ENCODE measurements at places on chromosomes 16 and 17.
A peak's percentile ranks its signal among the peaks of the same experiment; 100 is the strongest.

GRCh38 chr17:4161192-4161966 lies 18.4 kb downstream of the CYB5D2 start:
- peak; percentile 97 for DNase-seq

DNA sequence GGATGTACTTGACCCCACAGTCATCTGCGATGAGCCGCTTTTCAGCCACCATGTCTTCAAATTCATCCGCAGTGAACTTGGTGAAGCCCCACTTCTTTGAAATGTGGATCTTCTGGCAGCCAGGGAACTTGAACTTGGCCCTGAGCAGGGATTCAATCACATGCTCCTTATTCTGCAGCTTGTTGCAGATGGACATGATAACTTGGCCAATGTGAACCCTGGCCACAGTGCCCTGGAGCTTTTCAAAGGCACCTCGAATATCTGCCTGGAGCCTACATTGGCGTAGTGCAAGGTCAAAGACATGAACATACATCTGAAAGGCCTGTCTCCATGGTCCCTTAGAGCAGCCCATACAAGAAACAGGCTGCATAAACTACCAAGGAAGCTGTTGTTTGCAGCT lies 1.8 kb upstream of the TENT4B start:
- DNase-seq = no peak

GRCh38 chr16:67641779-67642708 lies 2.9 kb upstream of the CARMIL2 start:
- peak; percentile 29 for DNase-seq

- no peak for DNase-seq
Measured at GRCh38 chr16:9816644-9817043, 365.6 kb downstream of the GRIN2A start.

GRCh38 chr17:4807605-4808377 lies 839 bp downstream of the PLD2 start:
- DNase-seq = no peak

DNA sequence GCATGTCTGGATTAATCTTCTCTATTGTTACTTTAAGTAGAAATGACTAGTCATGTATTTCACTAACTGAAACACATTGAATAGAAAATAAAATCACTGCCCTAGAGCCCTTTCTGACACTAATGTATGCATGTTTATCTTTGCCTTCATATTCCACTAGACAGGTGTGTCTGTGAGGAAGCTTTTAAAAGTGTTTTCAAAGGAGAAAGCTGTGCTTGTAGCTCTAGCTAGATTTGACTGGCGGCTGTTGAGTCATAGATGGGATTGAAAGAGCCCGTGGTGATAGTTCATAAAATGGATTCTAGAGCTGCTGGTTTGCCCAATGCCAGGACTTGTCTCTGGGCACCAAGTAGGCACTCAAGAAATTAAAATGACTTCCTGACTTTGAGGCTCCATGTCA lies 189.0 kb upstream of the PIRT start:
- DNase-seq = no peak
